Aorta (tissue), 5 donors: ENCODE measurements at places on chromosomes 7 and 10.

- no peak overlapping the region for H3K4me3 ChIP-seq
- no peaks in the 10 kb centered on the region for H3K4me1 ChIP-seq
- H3K27ac ChIP-seq = no peak overlapping the region
- H3K27me3 ChIP-seq = no peaks in the 10 kb centered on the region
Observed at GRCh38 chr10:69045441-69046300, 42.2 kb upstream of the SRGN start.

- peak; percentile 51 for DNase-seq
- H3K27ac ChIP-seq = peak overlapping the region; percentile 23
- H3K4me3 ChIP-seq = no peak overlapping the region
- H3K27me3 ChIP-seq = no peaks in the 10 kb centered on the region
Observed at GRCh38 chr7:94183289-94183749, 179.2 kb upstream of the BET1 start.

- H3K36me3 ChIP-seq = no peaks in the 10 kb centered on the region
- no peak overlapping the region for H3K4me3 ChIP-seq
- H3K27ac ChIP-seq = no peak overlapping the region
- H3K4me1 ChIP-seq = no peaks in the 10 kb centered on the region
Observed at GRCh38 chr7:11625669-11626068, 206.3 kb downstream of the THSD7A start.

DNA sequence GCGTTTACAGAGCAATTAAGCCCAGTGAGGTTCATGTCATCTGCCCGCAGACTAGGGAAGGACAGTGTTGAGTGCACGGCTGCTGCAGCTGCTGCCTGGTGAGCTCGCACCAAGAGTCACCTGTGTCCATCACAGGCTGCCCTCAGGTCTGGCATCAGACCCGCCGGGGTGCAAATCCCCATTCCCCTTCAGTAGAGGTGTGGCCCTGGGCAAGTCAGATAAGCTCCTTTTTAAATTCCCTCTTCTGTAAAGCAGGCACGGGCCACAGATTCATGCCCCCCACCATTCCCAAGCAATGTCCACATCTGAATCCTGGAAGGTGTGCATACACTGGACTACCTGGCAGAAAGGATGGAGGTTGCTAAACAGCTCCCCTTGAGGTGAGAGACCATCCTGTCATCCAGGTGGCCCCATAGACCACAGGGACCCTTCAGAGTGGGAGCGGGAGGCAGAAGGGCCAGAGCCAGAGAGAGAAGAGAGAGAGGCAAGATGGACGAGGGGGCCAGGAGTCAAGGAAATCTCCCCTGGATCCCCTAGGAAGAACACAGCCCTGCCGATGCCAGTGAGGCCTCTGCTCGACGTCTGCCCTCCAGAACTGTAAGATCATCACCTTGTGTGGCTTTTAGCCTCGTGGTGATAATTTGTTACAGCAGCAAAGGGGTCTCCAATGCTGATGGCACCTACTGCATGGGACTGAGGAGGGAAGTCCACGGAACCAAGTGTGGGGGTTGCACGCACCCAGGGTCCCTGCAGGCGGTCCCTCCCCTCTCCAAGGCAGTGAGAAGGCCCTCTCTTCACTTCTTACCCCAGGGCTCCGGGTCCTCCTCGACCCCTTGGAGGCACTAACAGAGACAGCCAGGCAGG is 168.8 kb downstream of the TCERG1L start:
- H3K4me1 ChIP-seq = no peaks in the 10 kb centered on the region
- DNase-seq = no peak
- H3K27me3 ChIP-seq = no peaks in the 10 kb centered on the region
- H3K36me3 ChIP-seq = no peaks in the 10 kb centered on the region

- H3K36me3 ChIP-seq = no peaks in the 10 kb centered on the region
- no peaks in the 10 kb centered on the region for H3K4me1 ChIP-seq
- no peaks in the 10 kb centered on the region for H3K27me3 ChIP-seq
- peak; percentile 40 for DNase-seq
- no peak overlapping the region for H3K4me3 ChIP-seq
- H3K27ac ChIP-seq = no peak overlapping the region
Observed at GRCh38 chr10:132383101-132383500, 13.9 kb upstream of the PWWP2B start.

DNA sequence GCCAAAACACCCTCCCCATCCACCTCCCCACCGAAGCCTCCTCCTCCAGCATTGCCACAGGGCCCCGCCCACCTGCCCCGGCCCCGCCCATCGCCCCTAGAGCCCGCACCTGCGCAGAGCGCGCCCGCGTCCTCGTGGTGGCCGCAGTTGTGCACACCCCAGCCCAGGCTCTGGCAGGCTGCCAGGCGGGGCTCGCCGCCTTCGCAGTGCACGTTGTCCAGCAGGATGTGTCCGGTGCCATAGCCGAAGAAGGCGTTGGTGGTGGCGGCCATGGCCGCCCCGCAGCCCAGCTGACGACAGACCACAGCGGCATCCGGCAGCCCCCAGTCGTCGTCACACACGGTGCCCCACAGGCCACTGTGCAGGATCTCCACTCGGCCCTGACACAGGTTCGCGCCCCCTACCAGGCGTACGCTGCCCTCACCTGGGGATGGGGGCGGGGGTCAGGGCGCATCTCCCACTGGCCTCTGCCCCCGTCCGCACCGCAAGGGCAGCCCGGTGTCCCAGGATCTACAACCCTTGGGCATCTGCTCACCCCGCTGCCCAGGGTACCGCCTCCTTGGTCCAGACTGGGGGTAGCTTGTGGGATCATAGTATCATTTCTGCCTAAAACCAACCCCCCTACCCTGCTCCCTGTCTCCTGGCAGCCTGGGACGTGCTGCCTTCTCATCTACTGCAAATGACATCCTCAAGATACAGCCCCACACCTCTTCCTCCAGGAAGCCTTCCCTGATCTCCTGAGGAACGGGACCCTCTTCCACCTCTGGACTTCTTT is 11.9 kb downstream of the SSC4D start:
- DNase-seq = peak; percentile 94
- no peaks in the 10 kb centered on the region for H3K27me3 ChIP-seq
- H3K4me1 ChIP-seq = no peaks in the 10 kb centered on the region
- no peak overlapping the region for H3K27ac ChIP-seq
- no peak overlapping the region for H3K4me3 ChIP-seq

DNA sequence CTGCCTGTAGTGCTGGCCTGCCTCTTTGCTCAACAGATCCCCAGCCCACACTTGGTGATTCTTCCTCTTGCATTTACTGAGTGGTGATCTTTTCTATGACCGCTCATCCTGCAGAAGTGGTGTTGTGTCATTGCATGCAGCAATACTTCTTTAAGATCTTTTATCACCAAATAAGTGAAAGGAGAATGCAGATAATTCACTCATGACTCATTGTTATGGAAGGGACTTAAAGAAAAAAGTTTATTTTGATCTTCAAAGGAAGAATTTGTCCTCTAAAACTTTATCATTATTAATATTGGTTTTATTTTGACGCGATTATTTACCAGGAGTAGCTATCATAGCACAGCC is 489.1 kb upstream of the CELF2 start:
- no peaks in the 10 kb centered on the region for H3K27me3 ChIP-seq
- H3K27ac ChIP-seq = no peak overlapping the region
- H3K4me1 ChIP-seq = no peaks in the 10 kb centered on the region
- H3K36me3 ChIP-seq = no peaks in the 10 kb centered on the region

DNA sequence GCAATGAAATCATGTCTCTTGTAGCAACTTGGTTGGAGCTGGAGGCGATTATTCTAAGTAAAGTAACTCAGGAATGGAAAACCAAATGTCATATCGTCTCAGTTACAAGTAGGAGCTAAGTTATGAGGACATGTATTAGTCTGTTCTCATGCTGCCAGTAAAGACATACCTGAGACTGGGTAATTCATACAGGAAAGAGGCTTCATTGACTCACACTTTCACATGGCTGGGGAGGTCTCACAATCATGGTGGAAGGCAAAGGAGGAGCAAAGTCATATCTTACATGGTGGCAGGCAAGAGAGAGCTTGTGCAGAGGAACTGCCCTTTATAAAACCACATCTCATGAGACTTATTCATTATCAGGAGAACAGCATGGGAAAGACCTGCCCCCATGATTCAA is 370.1 kb upstream of the PRKCQ start:
- no peaks in the 10 kb centered on the region for H3K4me1 ChIP-seq
- no peaks in the 10 kb centered on the region for H3K36me3 ChIP-seq
- H3K4me3 ChIP-seq = no peak overlapping the region
- H3K27me3 ChIP-seq = no peaks in the 10 kb centered on the region
- no peak for DNase-seq
- no peak overlapping the region for H3K27ac ChIP-seq

DNA sequence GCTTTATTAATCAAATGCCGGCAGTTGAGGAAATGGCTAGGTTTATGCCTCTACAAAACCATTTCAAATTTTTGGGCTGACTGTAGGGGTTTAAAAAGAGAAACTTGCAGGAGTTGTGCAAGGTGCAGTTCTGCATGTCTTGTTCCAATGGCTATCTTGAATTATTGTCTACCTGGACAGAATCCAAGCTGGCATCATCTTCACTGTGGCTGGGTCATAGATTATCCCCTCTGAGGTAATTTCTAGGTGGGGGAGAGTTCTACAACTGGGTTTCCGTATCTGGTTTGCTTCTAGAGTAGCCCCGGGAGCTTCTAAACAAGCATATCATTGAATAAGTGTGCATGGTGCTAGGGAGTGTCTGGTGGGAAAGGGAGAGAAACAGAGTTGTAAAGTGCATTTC is 16.9 kb downstream of the BET1 start:
- DNase-seq = no peak
- H3K27ac ChIP-seq = no peak overlapping the region
- H3K4me3 ChIP-seq = no peak overlapping the region
- H3K27me3 ChIP-seq = no peaks in the 10 kb centered on the region

DNA sequence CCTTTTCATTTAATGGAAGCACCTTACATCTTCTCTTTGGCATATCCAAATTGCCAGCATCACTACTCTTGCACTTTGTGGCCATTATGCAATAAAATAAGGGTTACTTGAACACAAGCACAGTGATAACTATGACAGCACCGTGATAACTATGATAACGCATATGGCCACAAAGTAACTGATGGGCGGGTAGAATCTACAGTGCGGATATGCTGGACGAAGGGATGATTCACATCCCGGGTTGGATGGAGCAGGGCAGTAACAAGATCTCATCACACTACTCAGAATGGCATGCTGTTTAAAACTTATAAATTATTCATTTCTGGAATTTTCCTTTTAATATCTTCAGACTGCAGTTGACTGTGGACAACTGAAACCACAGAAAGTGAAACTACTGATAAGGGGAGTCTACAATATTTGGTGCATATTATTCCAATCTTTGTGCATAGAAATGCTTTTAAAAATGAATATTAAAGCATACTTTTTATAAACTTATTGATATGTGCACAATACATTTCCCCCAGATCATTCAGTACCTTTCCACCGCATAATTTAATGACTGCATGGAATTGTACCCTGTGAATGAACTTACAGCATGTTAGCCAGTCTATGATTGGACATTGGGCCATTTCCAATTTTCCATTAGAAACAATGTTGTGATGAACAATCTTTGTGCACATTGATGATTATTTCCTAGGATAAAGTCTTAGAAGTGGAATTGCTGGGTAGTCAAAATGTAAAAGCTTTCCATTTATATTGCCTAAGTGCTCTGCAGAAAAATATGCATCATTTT is 136.4 kb downstream of the WNT2 start:
- H3K4me1 ChIP-seq = no peaks in the 10 kb centered on the region
- no peak for DNase-seq
- H3K27me3 ChIP-seq = no peaks in the 10 kb centered on the region
- no peak overlapping the region for H3K27ac ChIP-seq
- no peak overlapping the region for H3K4me3 ChIP-seq

- H3K4me3 ChIP-seq = no peak overlapping the region
- no peaks in the 10 kb centered on the region for H3K27me3 ChIP-seq
- no peaks in the 10 kb centered on the region for H3K4me1 ChIP-seq
- no peak overlapping the region for H3K27ac ChIP-seq
- no peaks in the 10 kb centered on the region for H3K36me3 ChIP-seq
- no peak for DNase-seq
Observed at GRCh38 chr7:2143981-2144595, 88.7 kb downstream of the MAD1L1 start.

GRCh38 chr7:38798552-38799267 is 110.3 kb downstream of the VPS41 start:
- H3K27me3 ChIP-seq = no peaks in the 10 kb centered on the region
- H3K4me3 ChIP-seq = no peak overlapping the region
- H3K4me1 ChIP-seq = no peaks in the 10 kb centered on the region
- H3K27ac ChIP-seq = no peak overlapping the region
- no peak for DNase-seq

DNA sequence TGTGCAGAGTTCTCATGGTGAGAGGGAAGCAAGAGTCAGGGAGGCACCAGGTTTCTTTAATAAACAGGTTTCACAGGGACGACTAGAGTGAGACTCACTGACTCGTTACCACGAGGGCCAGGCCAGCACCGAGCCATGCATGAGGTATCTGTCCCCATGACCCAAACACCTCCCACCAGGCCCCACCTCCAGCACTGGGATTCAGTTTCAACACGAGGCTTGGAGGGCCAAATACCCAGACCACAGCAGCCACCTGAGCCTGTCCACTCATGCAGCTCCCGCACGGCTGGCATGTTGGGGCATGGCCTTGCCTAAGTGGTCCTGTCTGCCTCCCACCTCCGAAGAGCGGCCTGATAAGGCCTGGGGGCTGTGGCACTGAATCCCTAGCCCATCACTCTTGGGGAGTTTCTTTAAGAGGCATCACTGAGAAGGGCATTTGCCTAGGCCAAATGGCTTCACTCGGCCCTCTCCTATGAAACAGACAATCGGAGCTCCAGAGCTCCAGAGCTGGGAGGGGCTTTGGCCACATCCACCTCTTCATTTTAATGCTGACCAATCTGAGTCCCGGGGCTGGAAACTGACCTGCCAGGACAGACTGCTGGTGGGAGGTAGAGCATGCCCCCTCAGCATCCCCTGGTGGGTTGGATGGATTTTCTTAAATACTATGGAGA is 157.8 kb downstream of the DNAJB6 start:
- DNase-seq = no peak
- no peak overlapping the region for H3K4me3 ChIP-seq
- H3K27me3 ChIP-seq = no peaks in the 10 kb centered on the region
- H3K4me1 ChIP-seq = no peaks in the 10 kb centered on the region
- no peak overlapping the region for H3K27ac ChIP-seq
- no peaks in the 10 kb centered on the region for H3K36me3 ChIP-seq

- no peaks in the 10 kb centered on the region for H3K27me3 ChIP-seq
- DNase-seq = no peak
- no peak overlapping the region for H3K4me3 ChIP-seq
- H3K4me1 ChIP-seq = no peaks in the 10 kb centered on the region
Observed at GRCh38 chr7:15057272-15057671, 154.7 kb upstream of the DGKB start.

GRCh38 chr10:98608411-98608810 is 161.7 kb upstream of the HPS1 start:
- H3K36me3 ChIP-seq = no peaks in the 10 kb centered on the region
- DNase-seq = no peak
- H3K4me1 ChIP-seq = no peaks in the 10 kb centered on the region
- no peak overlapping the region for H3K4me3 ChIP-seq
- no peaks in the 10 kb centered on the region for H3K27me3 ChIP-seq

GRCh38 chr10:92517034-92517655 is 56.7 kb downstream of the IDE start:
- H3K27me3 ChIP-seq = no peaks in the 10 kb centered on the region
- H3K4me1 ChIP-seq = no peaks in the 10 kb centered on the region

GRCh38 chr10:113854761-113855588 is 514 bp downstream of the NHLRC2 start:
- H3K4me1 ChIP-seq = peaks cover 5% of the 10 kb centered on the region
- peak overlapping the region; percentile 54 for H3K27ac ChIP-seq
- peaks cover 6% of the 10 kb centered on the region for H3K36me3 ChIP-seq
- peak; percentile 85 for DNase-seq
- H3K27me3 ChIP-seq = no peaks in the 10 kb centered on the region

GRCh38 chr10:5944389-5945189 is 32.8 kb downstream of the IL15RA start:
- H3K4me3 ChIP-seq = no peak overlapping the region
- no peaks in the 10 kb centered on the region for H3K36me3 ChIP-seq
- H3K27ac ChIP-seq = peak overlapping the region; percentile 98
- DNase-seq = peak; percentile 92
